Activated T-helper 1 cell treated with anti-CD3 and anti-CD28 coated beads, Interleukin-2, amount 50 U/mL, for 16 hours (primary cell): ENCODE measurements at places on chromosomes 2 and 18.

GRCh38 chr2:197674591-197674990, 796 bp downstream of the RFTN2 start:
- DNase-seq: no peak

DNA sequence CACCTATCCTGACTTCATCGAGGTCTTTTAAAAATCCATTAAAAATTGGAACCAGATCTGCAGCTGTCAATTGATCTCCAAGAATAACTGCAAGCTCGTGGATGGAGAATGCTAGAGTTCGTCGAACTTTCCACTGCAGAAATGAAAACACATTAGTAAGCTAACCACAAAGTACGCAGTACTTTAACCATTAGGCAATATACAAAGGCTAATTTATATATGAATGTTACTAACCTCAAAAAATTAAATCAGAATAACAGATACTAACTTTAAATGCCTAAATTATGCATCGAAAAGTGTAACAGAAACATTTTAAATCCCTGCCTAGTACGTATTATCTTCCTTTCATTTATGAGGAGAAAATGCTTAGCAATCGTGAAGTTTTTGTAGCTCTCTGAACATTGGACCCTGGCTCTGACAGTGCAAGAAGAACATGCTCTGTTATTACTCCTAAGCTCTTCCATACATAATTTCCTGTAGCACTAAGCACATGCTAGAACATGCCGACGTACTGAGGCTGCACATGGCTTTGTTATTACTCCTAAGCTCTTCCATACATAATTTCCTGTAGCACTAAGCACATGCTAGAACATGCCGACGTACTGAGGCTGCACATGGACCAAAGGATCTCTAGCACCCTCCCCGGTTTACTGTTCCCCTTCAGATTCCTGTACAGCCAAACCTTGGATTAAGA, 57.0 kb downstream of the PPP4R1 start:
- DNase-seq: no peak

DNA sequence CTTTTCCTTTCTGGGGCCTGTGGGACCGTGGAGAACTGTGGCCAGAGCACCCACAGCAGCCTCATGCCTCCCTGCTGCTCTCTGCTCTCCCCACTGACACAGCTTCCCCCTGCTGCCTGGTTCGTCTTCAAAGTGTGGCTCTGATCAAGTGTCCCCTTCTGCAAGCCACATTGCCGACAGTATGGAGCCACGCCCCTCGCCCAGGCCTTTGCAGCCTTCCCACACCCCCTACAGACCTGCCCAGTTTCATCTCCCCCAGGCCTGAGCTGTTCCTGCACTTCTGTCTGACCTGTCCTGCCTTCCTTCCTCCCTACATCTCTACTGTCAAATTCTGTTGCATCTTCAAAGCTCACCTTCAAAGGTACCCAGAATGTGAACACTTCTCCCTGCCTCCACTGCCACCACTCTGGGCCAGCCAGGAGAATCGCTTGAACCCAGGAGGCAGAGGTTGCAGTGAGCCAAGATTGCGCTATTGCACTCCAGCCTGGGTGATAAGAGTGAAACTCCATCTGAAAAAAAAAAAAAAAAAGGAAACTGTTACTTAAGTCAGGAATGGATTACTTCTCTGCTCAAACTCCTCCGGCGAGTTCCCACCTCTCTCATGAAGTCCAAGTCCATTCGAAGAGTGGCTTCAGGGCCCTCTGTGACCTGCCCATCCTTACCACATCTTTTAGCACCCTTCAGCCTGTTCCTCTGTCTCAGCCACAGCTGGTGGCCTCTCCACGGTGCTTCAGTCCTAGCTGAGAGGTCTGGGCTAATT, 29.0 kb upstream of the CATIP start:
- no peak for DNase-seq

DNA sequence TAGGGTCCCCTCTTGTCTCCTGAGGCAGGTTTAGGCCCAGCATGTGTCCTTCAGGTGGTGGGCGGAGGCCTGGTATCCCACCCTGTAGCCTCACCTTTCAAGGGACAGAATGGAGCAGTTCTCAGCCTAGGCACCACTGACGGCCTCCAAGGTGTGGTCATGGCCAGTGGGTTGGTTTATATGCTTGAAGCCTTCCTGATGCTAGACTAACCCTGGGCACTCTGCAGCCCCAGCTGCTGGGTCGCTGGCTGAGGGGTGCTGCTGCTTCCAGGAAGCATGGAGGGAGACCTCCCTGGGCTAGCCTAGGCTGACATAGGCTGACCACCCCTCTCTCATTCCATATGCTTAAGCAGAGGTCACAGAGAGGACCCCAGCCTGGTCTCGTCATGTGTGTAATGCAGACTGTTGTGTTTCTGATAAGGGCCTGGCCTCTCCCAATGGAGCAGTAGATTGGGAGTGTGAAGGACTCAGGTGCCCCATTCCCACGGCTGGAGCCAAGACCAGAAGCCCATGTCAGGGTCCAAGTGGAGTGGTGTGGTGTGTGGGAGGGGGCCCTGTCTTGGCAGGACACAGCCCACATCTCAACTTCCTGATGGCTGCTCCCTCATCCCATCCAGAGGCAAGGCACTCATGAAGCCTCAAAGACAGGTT, 206.6 kb downstream of the DYSF start:
- DNase-seq: no peak

GRCh38 chr2:212454149-212454548, 84.5 kb downstream of the ERBB4 start:
- no peak for DNase-seq

- DNase-seq: no peak
These were observed 18.0 kb upstream of the HK2 start for GRCh38 chr2:74815941-74816340.

- no peak for DNase-seq
These were observed 314.8 kb downstream of the CDH2 start for GRCh38 chr18:27862041-27862682.

GRCh38 chr2:173984866-173985604, 19.9 kb upstream of the SP3 start:
- no peak for DNase-seq

DNA sequence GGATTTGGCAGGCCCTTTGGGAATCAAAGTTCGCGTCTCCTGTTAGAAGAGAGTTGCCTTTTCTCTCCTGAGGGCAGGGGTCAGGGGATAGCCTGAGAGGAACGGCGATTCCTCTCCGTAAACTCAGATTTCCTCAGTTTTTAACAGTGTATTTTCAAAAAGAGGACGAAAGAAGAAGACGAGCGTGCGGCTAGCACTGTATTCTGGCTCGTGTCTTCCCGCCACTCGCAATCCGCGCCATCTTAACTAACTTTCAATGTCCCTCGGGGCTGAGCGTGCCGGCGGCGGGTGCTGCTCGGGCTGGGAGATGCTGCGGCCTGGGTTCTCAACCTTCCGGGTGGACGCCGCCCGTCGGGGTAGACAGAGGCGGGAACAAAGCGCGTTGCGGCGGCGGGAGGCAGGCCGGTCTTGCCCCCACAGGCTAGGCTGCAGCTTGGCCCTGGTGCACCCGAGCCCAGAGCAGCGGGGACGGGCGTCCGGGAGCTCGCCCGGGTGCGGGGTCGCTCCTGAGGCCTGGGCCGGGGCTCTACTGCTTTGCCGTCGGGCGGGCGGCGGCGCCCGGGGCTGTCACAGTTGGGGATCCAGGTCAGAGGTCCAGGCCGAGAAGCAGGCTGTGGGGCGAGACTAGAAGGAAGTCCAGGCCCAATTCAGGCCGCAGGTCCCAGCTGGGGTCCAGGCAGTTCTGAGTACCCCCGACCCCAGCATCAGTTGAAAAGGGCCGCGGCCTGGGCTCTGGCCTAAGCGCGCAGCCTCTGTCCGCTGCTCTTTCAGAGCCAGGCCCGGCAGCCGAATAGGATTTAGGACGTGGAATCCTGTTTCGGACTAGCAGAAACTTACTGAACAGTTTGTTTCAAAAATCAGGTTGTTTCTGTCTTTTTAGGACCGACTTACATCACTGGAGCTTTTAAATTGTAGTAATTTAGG, 11.8 kb downstream of the TBR1 start:
- DNase-seq: no peak

DNA sequence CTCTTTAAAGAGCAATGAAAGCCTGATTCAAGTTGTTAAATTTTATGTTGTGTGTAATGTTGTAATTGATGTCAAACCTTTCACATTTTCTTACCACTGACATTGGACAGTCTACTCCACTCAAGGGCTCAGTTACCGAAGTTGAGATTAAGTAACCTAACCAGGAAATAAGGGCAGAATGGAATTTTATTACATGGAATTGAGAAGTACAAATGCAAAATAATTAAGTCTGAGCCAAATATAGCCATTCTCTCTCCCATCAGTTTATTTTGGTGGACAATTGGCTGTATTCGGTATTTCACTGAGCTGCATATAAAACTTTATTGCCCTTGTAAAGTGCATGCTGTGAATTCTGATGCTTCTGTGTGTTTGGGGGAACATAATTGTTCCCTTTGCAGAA, 231.5 kb downstream of the TTC32 start:
- no peak for DNase-seq

- DNase-seq: no peak
These were observed 2.8 kb downstream of the C1D start for GRCh38 chr2:68059784-68060525.

GRCh38 chr18:832085-832681, 20.1 kb upstream of the YES1 start:
- DNase-seq: no peak

GRCh38 chr18:59200787-59201186, 19.2 kb upstream of the GRP start:
- no peak for DNase-seq

DNA sequence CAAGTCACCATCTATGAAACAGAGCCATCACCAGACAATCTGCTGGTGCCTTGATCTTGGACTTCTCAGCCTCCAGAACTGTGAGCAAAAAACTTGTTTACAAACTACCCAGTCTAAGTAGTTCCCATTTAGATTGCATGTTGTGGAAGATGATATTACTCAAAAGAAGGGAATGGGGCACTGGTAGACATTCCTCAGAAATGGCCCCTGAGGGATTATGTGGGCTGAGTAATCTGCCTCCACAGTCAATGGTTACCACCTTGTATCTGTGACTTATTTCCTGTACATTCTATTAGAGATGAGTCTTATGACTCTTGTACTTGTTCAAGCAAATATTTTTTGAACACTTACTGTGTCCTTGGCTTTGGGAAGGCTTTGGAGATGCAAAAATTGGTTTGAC, 160.4 kb downstream of the NUP35 start:
- DNase-seq: no peak

DNA sequence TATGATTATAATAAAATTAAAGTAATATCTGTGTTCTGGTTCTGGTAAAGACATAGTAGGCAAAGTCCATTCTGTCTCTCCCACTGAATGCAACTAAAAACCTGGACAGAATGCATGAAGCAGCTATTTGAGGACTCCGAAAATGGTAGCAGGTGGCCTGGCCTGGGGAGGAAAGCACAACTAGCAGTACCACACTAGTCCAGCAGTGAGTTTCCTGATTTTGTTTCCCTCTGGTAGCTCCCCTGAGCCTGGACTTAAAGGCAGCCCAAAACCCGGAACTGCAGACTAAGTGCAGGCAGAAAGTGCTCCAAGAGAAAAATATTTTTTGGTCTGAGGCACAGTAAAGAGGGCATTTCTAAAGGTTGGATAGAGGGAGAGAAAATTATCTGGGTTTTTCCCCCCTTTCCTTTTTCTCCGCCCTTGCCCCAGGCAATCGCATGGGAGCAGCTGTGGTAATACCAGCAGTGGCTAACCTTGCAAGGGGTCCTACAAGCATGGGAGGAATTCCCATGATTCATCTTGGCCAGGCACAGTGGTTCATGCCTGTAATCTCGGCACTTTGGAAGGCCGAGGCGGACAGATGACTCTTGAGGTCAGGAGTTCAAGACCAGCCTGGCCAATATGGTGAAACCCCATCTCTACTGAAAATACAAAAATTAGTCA, 32.3 kb downstream of the ASXL2 start:
- DNase-seq: no peak

DNA sequence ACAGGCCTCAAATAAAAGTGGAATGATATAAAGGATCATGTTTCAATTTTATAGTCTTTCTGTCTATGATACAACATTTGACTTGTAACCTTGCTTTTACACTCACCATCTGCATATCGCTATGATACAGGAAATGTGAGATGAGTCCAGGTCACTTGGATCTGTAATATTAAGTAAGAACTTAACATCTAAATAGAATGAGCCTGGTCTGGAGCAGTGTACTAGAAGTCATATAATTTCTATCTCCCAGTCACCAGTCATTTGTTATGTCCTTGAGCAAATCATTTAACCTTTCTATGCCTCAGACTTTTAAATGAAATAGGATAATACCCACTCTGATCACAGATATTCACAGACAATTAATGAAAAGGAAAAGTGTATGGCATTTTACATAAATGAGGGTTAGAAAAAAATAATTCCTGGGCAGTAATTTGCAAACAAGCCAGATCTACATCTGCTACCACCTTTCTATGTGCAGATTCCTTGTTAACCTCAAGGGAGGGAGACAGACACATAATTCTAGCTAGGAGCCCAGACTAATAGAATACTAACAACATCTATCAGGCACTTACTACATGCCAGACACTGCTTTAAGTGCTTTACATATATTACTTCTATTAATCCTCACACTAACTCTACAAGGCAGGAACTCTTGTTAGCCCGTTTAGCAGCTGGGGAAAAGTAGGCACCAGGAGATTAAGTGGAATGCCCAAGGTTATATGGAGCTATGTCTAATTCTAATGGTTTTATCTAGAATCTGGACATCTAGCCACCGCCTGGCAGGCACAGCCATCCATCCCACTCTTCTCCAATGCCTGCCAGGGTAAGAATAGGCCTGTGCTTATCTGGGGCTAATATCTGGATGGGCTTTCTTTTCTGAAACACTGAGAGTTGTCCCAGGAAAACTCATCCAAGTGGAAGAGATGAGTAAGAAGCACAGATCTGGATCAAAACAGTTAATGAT, 313.6 kb upstream of the CDH20 start:
- DNase-seq: no peak

- DNase-seq: peak; percentile 17
These were observed 38.5 kb downstream of the LPIN1 start for GRCh38 chr2:11784747-11785610.

DNA sequence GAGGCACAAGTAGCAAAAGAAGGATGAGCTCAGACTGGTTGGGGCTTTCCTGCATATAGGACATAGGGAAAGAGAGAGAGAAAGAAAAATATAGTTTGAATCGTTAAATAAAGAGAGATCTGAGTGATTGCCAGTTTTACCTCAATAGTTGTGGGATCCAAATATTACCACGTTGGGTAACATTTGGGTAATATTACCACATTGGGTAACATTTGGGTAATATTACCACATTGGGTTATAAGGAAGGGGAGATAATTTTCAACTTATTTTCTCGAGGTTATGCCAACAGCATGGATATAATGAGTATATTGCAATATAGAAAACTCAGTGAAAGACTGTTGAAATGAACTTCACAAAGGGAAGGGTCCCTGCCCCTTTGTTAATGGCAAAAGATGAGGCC, 20.7 kb downstream of the SP140 start:
- DNase-seq: no peak

DNA sequence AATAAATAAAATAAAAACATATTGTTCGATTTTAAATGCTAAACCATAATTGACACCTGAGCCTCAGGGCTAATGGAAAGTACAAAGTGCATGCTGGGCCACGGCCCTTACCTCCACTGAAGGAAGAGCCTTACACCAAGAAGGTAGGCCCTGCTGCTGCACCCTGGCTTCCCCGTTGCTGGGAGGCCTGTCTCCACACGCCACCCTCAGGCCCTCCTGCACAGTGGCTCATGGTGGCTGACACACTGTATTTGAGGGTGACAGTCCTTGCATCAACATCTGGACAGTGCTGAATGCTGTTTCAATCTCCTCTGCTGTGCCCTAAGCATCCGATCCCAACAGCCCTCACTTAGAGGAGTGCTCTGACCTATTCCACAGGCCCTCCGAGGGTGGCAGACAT, 39.3 kb upstream of the EDAR start:
- DNase-seq: no peak

- DNase-seq: no peak
These were observed 1.2 kb downstream of the MYL12A start for GRCh38 chr18:3248658-3249359.
